ENCODE measurements at places on chromosomes 12 and 14.

GRCh38 chr12:56119361-56119796 is 1.3 kb downstream of the ZC3H10 start:
- DNase-seq = peak; percentile 96

DNA sequence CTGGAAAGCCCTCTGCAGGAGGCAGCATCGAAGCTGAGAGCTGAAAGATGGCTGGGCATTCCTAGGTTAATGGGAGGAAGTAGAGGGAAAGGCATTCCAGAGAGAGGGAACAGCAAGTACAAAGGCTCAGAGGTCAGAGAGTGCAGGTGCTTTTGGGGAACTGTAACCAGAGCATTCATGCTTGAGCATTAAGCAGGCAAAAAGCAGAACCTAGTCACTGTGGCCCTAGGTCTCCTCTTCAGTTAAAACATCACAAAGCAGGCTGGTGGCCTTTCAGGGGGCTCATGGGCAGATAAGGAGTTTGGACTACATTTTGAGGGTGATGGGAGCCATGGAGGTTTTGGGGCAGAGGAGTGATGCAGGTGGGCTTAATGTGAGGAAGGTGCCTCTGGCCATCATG is 169.2 kb upstream of the MYL2 start:
- no peak for DNase-seq

GRCh38 chr12:117098361-117099217 is 627 bp downstream of the TESC start:
- no peak for DNase-seq

DNA sequence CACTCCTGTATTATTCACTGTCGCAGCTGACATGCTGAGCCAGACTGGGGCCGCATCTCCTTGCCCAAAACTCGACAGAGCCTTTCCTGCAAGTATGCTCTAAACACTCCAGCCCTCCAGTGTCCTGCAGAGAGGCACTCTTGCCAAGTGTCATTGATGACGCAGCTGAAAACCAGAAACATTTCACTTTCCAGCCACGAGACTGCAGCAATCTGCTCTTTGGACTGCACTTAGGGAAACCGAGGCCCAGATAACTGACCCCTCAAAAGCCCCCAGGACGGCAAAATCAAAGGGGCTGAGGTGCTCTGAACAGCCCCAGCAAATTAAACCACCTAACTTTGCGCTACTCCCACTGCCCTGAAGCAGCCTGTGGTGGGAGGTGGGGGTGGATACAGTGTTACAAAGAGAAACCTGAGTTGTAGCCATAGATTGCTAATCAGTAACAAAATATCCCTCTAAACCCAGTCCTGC is 2.6 kb downstream of the CCDC85C start:
- DNase-seq = peak; percentile 58

GRCh38 chr12:10497602-10498001 is 8.1 kb upstream of the EIF2S3B start:
- DNase-seq = no peak

DNA sequence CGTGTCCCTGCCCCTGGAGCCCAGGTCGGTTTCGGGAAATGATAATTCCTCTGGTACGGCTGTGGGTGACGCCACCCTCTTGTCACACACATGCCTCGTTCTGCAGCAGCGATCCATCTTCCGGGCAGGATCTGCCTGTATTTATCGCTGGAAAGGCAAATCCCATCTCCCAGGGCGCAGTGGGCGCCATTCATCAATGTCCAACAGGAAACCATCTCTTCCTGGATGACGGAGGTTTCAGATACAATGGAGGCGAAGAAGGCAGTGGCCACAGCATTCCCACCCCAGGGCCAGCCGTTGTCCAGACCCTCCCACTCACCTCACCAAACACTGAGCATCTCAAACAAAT is 74.2 kb downstream of the NOC4L start:
- no peak for DNase-seq

DNA sequence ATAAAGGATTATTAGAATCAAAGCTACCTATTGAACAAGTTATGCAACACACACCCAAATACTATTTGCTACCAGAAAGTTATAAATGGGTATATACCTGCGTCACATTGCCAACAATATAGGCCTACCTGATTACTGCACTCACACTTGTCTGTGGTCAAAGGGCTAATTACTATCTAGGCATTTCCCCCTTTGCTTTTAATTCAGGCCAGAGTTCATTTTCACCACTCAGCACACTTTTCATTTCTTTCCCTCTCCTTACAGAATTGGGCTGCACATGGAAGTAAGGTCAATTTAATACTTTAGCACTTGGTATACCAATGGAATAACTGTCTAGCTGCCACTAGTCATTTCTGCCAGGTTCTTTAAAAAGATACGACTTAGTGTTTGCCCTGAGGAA is 1.7 kb downstream of the SOS2 start:
- DNase-seq = no peak

DNA sequence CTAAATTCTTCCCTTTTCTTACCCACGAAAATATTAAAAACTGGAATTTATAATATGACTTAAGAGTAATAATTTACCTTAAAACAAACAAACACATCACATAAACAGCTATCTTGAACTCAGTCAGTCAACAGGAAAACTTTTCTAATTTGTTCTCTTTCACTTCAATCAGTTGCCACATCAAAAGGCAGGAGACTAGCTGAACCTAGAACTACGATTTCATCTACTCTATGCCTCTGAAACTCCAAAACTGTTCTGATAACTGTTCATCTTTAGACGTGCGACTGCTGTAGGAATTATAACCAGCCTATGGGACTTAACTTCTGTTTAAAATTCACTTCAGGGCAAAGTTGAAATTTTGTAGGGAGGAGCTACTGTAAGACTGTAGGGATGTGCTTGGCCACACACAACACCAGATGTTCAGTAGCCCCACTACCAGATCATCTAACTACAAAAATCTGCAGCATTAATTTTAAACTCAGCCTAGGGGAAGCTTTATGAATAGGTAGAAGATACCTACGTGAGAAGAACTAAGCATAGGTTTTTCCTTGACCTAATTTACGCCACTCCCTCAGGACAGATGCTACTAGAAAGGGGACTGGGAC is 7.6 kb upstream of the RAD51AP1 start:
- no peak for DNase-seq

DNA sequence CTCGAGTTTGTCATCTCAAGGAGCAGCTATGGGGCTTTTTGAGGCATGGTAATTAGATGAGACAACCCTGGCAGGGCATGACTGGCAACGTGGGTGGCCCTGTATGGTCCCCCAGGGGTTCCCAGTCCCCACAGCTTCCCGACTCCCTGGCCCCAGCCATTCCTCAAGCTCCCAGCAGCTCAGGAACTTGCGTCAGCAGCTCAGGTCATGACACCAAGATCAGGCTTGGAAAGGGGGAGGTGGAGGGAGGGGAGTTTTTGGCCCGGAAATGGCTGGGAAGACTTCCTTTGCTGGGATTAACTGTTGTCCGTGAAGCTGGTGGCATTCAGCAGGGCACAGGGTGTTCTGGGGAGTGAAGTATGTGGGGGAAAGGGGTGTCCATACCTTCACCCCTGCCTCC is 10.4 kb upstream of the NRIP2 start:
- peak; percentile 38 for DNase-seq

- no peak for DNase-seq
Observed at GRCh38 chr14:25178255-25178654, 128.3 kb upstream of the STXBP6 start.

DNA sequence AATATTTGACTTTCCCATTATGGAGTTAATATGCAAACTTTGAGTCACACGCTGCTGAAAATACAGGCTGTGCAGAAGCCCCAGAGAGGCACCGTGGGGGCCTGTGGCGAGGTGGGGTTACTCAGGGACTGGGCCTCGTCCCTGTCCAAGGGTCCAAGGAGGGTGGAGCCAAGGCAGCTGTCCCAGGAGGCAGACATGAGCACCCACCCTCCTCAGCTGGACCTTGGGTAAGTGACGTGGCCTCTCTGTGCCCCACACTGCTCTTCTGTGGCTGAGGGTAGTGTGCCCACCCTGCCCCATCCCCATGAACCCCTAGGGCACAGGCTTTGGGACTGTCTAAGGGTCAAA is 39.4 kb downstream of the FAM222A start:
- DNase-seq = no peak

DNA sequence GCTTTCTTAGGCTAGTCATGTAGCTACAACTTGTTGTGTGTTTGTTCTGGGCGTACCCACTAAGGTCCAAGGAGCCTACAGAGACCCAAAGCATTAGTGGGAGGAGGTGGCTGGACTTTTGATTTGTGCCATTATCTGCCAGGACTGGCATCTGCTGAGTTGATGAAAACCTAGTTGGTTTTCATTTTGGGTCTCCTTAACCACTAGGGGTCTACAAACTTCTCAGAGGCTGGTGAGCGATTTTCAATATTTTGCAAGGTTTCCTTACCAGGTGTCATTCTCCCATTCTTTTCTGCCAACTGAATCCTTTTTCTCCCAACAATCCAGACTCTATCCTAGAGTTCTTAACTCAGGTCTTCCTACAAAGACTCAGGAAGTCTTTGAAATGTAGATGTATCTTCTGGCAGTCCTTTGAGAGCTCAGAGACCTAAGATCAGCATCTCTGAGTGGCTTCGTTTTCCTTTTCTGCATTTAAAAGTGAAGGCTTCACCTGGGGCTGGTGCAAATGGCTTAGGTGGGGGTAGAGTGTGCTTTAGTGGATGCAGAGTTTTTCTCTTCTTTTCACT is 150.0 kb upstream of the RMST start:
- DNase-seq = no peak

DNA sequence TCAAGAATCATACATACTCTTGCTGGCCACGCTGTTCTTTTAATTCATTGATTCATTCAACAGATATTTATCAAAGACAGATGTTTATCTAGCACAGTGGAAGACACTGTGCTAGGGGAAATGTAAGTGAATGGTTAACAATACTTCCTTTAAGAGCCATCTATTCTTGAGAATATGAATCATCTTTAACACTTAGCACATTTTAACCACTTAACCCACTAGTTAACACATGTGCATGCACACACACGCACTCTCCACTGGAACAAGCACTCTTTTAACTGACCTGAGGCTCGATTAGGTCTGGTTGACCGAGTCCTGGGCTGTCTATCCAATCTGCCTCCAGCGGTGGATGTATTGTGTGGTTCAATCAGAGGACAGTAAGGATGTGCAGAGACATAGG is 34.6 kb downstream of the LMNTD1 start:
- DNase-seq = peak; percentile 14

DNA sequence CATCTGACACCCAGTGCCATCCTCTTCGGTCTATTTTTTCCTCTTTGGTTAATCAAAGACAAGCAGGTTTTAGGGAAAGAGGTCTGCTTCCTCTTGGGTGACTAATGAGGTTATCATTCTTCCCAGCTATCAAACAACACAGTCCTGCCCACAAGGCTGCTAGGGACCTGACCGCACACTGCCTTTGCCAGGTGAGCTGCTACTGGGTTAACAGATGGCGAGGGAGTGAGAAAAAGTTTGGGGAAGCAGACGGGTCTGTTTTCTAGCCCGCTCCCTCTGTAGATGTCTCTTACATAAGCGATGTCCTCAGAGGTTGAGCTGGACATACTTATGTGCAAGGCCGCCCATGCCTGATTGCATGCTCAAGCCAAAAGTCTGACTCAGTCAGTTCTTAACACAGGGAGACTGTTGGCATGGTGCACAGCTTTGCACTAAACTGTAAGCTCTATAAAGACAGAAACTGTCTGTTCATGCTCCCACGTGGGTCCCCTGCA is 94.1 kb downstream of the SLC15A4 start:
- DNase-seq = no peak

GRCh38 chr14:50964683-50965390 is 20.6 kb upstream of the PYGL start:
- DNase-seq = peak; percentile 98

GRCh38 chr12:42981379-42981778 is 391.8 kb upstream of the PRICKLE1 start:
- DNase-seq = no peak

- no peak for DNase-seq
Observed at GRCh38 chr12:108807996-108808769, 49.2 kb downstream of the SSH1 start.

- no peak for DNase-seq
Observed at GRCh38 chr14:52352061-52352491, 38.0 kb downstream of the PTGER2 start.

- no peak for DNase-seq
Observed at GRCh38 chr12:132033627-132034026, 83.9 kb downstream of the EP400 start.

- DNase-seq = peak; percentile 4
Observed at GRCh38 chr14:61841145-61841544, 78.9 kb downstream of the SNAPC1 start.

GRCh38 chr14:68464711-68465110 is 328.2 kb downstream of the ZFP36L1 start:
- peak; percentile 61 for DNase-seq

- no peak for DNase-seq
Observed at GRCh38 chr12:12017798-12018197, 52.9 kb upstream of the BCL2L14 start.

- DNase-seq = no peak
Observed at GRCh38 chr12:1635301-1636095, 6.5 kb downstream of the WNT5B start.

GRCh38 chr14:89425931-89426330 is 8.9 kb upstream of the FOXN3 start:
- DNase-seq = peak; percentile 98

DNA sequence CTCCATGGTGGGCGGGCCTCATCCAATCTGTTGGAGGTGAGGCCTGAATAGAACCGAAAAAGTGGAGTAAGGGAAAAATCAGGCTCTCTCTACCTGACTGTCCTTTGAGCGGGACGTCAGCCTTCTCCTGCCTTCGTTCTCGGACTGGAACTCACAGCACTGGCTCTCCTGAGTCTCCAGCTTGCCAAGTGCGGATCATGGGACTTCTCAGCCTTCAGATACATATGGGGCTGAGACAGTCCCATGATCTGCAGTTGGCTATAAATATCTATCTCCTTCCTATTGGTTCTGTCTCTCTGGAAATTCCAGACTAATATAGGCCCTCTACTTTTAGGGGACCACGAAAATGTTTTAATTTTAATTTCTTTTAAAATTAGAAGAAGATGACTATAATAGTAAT is 29.7 kb upstream of the PLEK2 start:
- no peak for DNase-seq

- DNase-seq = peak; percentile 61
Observed at GRCh38 chr14:64465831-64466554, 694 bp downstream of the AKAP5 start.

GRCh38 chr12:79296871-79297270 is 393.9 kb downstream of the PAWR start:
- DNase-seq = no peak

GRCh38 chr14:91753501-91754128 is 21.7 kb upstream of the CATSPERB start:
- DNase-seq = no peak
